G401 (cell line): ENCODE measurements at places on chromosomes 3 and 15. TPM values are rescaled to one million over a fixed set of nuclear protein-coding genes. Genes with fewer than 3 reads are reported as not detected.

The SPESP1 gene
- 0.17 and 0.43 TPM in 2 replicates for total RNA-seq

The SLC12A1 gene
- total RNA-seq: not detected in 2 replicates

The CX3CR1 gene
- total RNA-seq: not detected in 2 replicates

The TUBGCP5 gene
- total RNA-seq: 23.1 and 26.3 TPM in 2 replicates

The SH3GL3 gene
- not detected in 2 replicates for total RNA-seq

The ARHGAP11A gene
- 29.0 and 44.1 TPM in 2 replicates for total RNA-seq

The FSTL1 gene
- 117 and 179 TPM in 2 replicates for total RNA-seq

The BHLHE40 gene
- total RNA-seq: 6.6 and 7.2 TPM in 2 replicates

The PAQR9 gene
- total RNA-seq: 0.06 TPM in 1 of 2 replicates, not detected in the other

The RFTN1 gene
- total RNA-seq: 11.6 and 21.3 TPM in 2 replicates

The ROPN1 gene
- not detected in 2 replicates for total RNA-seq

The IQCF5 gene
- not detected in 2 replicates for total RNA-seq

- DNase-seq: no peak
These were observed 83.9 kb downstream of the PPARG start for GRCh38 chr3:12372741-12373280.

GRCh38 chr15:83106994-83107840 is at the start of gene TM6SF1:
Gene TM6SF1 (plus strand): TSS chr15:83107645. CDS start chr15:83107681, 36 bp downstream.
- DNase-seq: no peak

- DNase-seq: no peak
These were observed 942.4 kb downstream of the FHIT start for GRCh38 chr3:60308808-60309207.

- no peak for DNase-seq
These were observed 146.5 kb upstream of the MEIS2 start for GRCh38 chr15:37246856-37247255.

- no peak for DNase-seq
These were observed 779.6 kb upstream of the ARPP21 start for GRCh38 chr3:34859746-34860145.

- no peak for DNase-seq
These were observed 98.2 kb downstream of the ZNF609 start for GRCh38 chr15:64558460-64559179.

DNA sequence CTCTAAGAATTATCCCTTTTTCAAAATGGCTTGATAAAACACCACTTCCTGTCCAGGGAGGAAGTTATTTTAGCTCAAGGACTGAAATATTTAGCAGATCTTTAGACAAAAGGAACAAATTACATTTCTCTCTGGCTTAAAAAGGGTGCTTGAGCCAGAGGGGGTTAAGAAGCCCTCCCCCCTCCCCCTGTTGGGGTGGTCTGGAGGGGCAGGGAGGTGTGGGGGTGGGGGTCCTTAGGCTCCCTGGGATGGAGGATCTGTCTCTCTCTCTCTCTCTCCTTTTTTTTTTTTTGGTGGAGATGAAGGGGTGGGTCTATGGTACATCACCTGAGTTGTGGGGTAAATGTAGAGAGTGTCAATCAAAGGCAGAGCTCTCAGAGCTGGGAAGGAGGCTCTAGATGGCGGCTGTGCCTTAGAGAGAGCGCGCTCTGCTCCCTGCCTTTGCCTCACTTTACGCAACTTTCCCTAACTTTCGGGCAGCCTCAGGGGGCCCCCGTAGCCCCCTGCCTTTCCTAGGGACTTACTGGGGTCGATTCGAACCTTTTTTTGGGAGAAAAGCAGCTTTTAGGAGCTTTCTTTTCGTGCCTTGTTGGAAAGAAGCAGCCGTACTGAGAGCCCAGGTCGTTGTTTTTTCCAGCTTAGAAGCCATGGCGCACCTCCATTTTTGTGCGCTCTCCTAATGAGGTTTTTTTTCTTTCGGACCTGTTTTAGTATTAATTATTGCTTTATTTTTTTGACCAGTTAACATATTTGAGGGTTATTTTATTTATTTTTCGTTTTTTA is at the start of gene CHD2:
CHD2 (plus strand) TSS at position 377 of the 783 bp plus-strand sequence. CDS start 914 bp downstream, outside the sequence.
- peak; percentile 88 for DNase-seq

GRCh38 chr3:134897391-134898141 is 102.5 kb downstream of the EPHB1 start:
- no peak for DNase-seq

DNA sequence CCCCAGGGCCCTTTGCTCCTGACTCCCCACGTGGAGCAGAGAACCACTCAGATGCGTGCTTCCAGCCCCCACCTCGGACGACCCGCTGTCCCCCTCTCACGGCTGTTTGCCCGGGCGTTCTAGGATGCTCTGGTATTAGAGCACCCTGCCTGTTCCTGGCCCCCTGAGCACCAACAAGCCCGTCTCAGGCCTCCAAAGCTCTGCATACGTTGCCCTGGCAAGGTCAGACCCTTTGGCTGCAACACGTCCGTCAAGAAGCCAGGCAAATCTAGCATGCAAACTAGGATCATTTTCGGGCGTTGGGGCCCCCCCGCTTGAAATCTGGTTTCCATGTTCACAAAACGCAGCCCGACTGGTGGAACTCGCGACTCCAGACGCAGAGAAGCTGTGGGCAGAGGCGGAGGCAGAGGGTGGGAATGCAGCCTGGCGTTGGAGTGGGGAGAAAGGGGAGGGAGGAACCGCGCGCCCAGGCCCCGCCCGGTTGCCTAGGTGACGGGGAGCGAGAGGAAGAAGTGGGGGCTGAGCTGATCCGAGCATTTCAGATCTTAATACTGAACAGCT is 86.2 kb upstream of the PIAS1 start:
- peak; percentile 88 for DNase-seq

- DNase-seq: no peak
These were observed 14.2 kb downstream of the SLTM start for GRCh38 chr15:58919232-58919631.

DNA sequence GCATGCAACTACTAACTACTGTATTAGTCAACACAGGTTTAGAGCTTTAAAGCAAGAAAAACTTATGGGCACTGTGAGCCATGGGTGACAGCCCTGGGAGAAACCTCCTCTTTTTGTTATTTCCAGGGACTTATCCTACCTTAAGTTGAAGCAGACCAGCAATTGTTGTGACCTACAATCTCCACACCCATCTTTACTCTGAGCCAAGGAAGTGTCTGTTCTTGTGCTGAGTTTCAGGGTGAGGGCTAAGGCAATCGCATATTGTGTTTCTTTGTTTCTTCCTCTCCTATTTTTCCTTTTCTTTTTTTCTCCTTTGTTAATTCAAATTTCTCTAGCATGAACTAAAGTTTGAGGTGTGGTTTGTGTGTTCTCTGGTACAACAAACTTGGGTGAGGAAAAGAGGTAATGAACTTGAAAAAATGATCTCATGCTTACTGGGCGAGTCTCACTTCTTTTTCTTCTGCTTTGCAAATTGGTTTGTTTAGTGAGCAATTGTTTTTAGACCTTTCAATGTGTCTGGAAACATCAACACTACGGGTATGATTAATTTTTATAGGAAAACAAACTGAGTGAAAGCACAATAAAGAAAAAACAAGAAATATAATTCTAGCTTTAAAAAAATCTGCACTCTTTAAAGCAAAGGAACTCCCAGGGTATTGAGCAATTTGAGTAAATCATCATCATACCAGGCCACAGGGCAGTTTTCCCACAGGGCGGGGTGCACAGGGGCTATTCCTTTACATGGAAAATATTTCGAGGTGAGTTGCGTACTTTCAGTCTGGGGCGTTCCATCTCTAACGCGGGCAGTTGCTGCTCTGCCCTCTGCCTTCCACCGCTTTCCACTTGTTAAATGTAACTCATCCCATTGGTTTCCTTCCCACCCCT is 2.7 kb downstream of the UPK1B start:
- DNase-seq: no peak

DNA sequence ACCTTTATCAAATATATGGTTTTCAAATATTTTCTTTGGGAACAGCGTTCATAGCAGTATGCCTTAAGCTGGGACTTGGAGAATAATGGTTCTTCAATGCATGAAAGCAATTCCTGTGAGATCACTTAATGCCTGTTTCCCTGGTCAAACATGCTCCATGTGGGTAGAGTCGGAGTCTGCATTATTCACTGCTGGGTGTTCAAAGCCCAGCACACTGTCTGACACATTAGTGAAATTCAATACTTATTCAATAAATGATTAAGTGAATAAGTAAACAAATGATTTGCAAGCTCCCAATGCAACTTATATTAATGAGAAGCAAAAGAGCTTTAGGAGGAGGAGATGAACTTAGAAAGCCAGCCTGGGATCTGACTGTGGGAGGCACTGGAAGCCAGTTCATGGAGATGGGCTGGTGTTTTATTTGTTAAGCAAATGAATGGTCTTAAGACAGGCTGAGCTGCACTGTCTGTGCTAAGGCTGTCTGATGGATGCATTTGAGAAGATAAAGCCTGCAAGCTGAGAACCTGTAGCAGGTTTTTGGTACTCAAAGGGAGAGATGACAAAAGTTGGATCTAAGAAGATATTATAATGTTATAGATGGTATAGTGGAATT is 490.8 kb downstream of the MCTP2 start:
- no peak for DNase-seq

- DNase-seq: no peak
These were observed 646 bp downstream of the HRH1 start for GRCh38 chr3:11154953-11155325.

DNA sequence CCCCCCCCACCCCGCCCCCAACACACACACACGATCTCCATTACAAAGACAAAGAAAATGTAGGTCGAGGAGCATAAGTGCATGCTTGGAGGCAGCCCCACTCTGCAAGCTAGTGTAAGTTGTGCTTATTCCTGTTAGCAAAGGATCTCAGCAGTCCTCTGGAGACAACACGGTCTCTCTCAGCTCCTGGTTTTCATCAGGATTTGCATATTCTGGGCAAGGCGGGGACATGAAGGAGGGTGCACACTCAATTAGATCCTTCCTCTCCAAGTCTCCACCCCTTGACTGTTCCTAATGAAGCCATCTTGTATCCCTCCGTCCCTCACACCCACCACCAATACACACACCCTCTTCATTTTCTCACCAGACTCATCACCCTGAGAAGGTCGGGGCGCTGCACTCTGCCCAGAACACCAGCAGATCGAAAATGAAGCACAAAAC is 63.8 kb downstream of the MRPL46 start:
- no peak for DNase-seq

GRCh38 chr3:107781253-107781652 is 258.5 kb downstream of the BBX start:
- no peak for DNase-seq

GRCh38 chr3:183447206-183448001 is 19.0 kb upstream of the MCF2L2 start:
- DNase-seq: peak; percentile 94

DNA sequence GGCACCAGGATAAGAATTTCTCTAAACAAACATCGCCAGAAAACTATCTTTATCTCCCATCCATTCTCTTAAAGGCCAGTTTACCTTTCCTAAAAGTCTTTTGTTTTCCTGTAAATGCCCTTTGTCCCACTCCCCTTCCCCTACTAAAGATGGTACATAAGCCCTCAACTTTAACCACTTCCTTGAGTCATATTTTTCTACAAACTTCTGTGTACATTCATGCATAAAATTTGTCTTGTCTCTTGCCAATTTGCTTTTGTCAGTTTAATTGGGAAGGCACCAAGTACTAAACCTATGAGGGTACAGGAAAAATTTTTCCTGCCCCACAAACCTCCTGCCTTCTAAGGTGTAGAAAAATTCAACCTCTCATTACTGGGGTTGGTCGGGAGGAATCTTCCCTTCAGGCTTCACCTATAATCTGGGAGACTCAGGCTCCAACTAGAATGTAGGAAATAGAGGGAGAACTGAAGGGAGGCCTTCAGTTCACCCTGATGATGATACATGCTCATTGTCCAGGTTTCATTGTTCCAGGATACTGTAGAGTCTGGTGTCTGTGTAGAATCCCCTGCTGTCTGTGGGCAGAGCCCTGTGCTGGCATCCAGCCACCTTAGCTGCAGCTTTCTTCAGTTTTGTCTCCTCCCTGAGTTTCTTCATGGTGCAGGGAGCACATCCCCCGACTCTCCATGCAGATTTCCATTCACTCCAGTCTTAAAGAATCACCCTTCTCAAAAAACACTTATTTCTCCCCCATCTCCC is 53.2 kb downstream of the CD200R1L start:
- DNase-seq: no peak

DNA sequence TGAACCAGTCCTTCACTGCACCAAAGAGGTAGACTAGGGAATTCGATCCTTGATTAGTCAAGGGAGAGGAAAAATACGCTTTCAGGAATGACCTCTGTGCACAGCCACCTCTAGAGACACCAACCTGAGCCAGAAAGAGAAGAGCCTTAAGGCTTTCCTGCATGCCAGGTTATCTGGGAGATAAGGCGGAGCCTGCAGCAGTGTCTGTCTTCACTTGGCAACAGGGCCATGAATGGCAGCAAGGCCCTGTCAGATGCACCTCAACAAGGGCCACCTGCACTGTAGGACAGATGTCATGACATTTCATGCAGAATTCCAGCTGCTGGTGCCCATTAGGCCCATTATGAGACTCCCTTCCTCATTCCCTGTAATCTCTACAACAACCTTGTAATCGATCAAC is 88.1 kb downstream of the MEX3B start:
- no peak for DNase-seq

- no peak for DNase-seq
These were observed 95.7 kb upstream of the IGSF10 start for GRCh38 chr3:151556596-151556995.

GRCh38 chr15:85542895-85543331 is 162.5 kb downstream of the AKAP13 start:
- DNase-seq: no peak

DNA sequence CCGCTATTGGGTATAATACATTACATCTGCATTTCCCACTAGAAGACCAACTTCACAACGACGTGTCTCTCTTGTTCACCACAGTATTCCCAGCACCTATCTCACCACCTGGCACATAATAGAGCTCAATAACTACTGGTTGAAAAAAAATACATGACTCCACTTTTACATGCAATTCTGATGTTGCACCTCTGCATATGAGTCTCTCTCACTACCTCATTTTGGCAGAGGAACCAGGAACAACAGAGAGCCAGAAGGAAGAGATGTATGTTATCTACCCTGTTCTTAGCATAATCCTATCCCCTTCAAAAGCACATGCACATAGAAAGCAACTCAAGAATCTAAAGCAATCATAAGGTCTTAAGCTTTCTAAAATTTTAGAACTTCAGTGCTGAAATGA is 61.6 kb downstream of the SHQ1 start:
- DNase-seq: no peak

DNA sequence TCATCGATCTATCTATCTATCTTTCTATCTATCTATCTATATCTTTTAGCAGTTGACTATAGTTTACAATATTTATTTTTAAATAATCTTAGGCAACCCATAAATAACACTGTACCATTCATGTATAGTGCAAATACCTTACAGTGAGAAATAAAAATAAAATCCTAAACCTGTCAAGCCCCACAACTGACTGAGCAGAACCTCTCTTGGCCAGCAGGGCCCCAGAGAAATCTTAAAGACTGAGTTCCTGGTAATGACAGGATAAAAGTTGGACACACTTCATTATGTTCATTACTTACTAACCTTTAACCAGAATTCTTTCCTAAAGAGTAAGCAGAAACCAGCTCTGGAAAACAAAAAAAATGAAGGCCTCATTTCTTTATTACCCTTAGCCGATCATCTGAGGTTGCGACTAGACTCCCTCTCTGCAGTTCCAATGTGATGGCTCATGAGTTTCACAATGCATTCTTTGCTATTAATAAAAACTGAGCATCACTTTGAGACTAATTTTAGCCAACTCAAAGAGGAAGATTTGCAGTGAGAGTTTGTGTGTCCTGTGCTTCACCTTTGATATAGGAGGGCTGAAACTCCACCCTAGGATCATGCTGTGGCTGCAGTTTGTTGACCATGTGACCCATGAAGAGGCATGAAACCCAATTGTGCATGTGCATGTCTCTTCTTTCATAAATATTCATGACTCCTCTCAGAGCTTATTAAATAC is 1072.0 kb downstream of the NSUN3 start:
- no peak for DNase-seq

- DNase-seq: peak; percentile 91
These were observed 46.5 kb upstream of the LIMD1 start for GRCh38 chr3:45547764-45548680.

- DNase-seq: no peak
These were observed 848.9 kb upstream of the CADM2 start for GRCh38 chr3:84109911-84110310.
